Stimulated activated CD8-positive, alpha-beta memory T cell treated with anti-CD3 and anti-CD28 coated beads, Interleukin-4, amount 100 ng/mL, for 48 hours (primary cell): ENCODE measurements at places on chromosomes 1 and 21.

DNA sequence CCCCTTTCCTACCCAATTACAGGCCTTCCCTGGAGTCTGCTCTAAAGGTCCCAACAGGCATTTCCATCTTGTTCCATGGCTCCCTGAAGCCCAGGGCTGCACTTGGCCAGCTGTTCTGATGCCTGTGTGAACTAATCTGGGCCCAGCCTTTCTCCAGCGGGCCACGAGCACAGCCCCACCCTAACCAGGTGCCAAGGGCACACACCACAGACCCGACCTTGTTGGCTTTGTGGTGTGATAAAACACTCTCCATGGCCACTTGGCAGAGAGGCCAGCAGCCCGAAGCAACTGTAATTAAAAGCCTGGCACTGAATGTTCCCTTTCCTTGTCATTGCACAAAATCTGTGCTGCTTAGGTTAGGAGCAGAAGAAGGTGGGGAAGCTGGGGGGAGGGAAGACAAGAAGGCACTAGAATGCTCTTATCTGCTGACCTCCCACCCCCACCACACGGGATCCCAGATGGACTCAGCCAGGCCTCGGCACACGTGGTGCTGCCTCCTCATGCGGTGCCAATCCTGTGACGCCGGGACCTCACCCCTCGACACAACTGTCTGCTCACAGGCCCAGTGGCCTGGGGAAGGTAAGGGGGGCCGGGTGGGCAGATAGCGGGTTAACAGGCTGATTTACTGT lies 9.9 kb downstream of the HCRTR1 start:
- no peak for DNase-seq

- DNase-seq: no peak
These were observed 311.2 kb downstream of the PTPRC start for GRCh38 chr1:198950036-198950435.

- DNase-seq: no peak
These were observed 141.4 kb upstream of the BEND5 start for GRCh38 chr1:48917901-48918603.

DNA sequence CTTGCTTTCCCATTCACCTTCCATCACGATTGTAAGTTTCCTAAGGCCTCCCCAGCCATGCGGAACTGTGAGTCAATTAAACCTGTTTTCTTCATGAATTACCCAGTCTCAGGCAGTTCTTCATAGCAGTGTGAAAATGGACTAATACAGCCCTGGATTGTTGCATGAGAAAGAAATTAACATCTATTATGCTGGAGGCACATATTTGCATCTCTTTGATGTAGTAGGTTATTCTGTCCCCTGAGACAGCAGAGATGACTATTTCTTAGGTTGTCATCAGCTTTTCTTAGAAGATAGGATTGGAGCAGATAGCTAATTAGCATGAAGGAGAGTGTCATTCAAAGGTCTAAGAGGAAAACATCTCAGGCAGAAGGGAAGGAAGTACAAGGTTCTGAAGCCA lies 166.2 kb downstream of the OMA1 start:
- no peak for DNase-seq

- DNase-seq: no peak
These were observed 3.5 kb upstream of the PHC2 start for GRCh38 chr1:33434363-33434750.

- DNase-seq: no peak
These were observed 176.2 kb upstream of the PRMT6 start for GRCh38 chr1:106880226-106880625.

DNA sequence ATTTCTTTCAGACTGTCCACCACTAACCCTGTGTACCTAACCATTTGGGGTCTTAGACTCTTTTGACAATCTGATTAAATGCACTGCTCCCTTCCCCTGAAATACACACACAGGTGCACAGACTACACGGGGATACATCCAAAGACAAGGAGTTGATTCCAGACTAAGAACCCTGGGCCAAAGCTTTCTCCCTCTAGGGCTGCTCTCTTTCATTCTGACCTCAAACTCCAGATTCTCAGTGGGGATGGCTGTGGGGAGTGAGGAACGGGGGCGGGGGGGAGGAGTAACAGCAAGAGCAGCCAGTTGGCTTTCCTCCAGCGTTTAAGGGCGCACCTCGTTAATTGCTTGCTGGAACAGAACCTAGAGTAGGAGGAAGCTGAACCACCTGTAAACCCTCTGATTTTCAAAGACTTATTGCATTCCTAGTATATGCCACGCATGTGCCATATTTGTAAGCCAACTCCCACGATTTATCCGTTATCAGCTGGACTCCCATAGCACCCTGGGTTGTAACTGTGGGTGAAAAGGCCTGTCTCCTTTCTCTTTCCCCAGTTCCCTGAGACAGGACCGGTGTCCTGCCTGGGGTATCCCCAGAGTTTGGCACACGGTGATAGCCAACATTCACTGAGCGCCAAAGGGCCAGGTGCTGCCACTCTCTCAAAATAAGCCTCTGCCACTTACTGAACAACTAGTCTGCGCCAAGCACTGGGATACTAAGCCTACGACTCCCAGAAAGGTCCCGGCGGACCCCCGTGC lies 920 bp downstream of the MTHFR start:
- DNase-seq: peak; percentile 47

- DNase-seq: peak; percentile 52
These were observed 3.7 kb upstream of the SDE2 start for GRCh38 chr1:226002667-226003501.

- DNase-seq: peak; percentile 71
These were observed 742 bp downstream of the P3H1 start for GRCh38 chr1:42765832-42766740.

- DNase-seq: no peak
These were observed 51.7 kb downstream of the CASZ1 start for GRCh38 chr1:10744654-10745238.

DNA sequence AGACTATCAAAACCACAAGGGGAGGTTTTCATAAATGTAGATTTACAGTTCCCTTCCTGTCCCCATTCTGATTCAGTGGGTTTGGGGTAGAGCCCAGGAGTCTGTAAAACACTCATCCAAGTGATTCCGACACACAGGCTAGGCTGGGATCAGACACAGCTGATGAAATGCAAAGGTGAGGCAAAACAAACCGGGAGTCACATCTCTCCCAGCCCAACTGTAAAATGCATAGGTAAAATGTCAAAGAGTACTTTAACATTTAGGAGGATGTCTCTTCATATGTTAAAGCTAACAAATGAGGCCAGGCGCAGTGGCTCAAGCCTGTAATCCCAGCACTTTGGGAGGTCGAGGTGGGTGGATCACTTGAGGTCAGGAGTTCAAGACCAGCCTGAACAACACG lies 45.0 kb downstream of the ZNF281 start:
- DNase-seq: no peak

DNA sequence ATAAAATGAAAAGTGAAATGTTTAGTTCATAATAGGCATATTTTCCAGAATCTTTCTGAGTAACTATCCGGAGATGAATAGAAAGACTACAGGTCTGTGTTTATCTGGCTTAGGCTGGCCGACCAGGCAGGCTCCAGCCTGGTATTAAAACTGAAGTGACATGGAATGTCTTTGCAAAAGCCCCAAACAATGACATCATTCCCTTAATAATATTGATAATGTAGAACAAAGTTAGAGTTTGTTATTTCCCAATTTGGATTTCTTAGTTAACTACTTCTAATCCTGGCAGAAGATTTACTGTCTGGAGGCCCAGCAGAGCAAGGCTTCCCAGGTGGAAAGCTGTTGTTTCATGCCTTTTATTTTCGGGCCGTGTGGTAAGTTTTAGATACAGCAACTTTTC lies 207.7 kb downstream of the GREM2 start:
- no peak for DNase-seq

GRCh38 chr1:177385760-177386698 lies 215.3 kb downstream of the BRINP2 start:
- DNase-seq: no peak
